ENCODE measurements at places on chromosomes 12 and 14.

- no peak for DNase-seq
These were observed 6.9 kb upstream of the TCL1B start for GRCh38 chr14:95679148-95679815.

DNA sequence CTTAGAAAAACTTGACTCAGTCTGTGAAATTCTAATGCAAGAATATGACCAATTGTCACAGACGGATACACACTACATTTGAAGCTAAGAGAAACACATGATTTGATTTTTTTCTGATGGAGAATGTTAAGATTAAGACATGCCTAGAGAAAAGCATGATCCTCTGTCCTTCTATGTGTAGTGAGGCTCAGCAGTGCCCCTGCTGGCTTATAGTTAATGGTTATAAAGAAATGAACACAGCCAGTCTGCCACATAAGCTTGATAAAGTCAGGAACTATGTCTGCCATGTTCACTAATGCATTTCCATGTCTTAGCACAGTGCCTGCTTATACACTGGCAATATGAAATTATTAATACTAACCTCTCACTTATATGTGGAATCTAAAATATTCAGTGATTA, 168.1 kb upstream of the DAAM1 start:
- peak; percentile 53 for DNase-seq

GRCh38 chr12:73677520-73678291, 859.9 kb upstream of the ATXN7L3B start:
- DNase-seq = no peak

GRCh38 chr12:52349196-52349595, 18.1 kb downstream of the KRT85 start:
- DNase-seq = no peak

- no peak for DNase-seq
These were observed 40.6 kb upstream of the RPH3A start for GRCh38 chr12:112750971-112751370.

- no peak for DNase-seq
These were observed 21.7 kb downstream of the COA8 start for GRCh38 chr14:103584326-103584915.

DNA sequence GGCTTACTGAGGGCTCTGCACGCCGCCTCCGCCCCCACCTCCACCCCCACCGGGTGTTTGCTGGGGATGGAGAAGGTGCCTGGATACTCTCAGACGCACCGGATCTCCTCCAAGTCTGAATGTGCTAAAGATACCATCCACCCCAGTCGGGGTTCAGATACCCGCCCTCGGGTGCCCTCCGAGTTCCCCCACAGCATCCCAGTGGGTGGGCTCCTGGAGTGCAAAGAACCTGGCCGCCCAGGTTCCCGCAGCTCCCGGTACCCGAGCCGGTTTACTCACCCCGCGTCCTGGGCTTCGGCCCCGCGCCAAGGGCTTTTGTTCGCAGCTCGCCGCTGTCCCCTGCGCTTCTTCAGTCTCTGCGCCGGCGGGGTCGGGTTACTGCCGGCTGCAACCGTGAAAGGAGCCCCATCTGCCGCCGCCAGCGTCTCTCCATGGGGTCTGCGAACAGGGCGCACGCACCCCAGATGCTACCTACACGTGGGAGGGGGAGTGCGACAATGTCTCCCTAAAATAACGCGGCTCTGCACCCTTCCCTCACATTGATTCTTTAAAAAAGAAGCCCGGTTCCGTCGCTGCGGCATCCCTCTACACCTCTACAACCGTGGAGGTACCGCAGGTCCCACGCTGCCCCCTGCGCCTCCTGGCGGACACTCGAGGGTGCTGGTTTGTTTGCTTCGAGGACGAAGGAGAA, at the start of gene CCDC177:
Gene CCDC177 (minus strand): TSS at position 609 of the 691 bp plus-strand sequence. CDS start 1,249 bp downstream, outside the sequence.
- DNase-seq = peak; percentile 95

DNA sequence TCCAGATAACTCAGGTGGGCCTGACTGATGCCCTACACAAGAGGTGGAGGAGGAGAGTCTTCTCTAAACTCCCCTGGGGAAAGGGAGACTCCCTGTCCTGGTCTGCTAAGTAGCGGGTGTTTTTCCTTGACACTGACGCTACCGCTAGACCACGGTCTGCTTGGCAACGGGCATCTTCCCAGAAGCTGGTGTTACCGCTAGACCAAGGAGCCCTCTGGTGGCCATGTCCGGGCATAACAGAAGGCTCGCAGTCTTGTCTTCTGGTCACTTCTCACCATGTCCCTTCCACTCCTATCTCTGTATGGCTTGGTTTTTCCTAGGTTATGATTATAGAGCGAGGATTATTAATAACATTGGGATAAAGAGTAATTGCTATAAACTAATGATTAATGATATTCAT, 965.5 kb downstream of the TMEM121 start:
- no peak for DNase-seq

DNA sequence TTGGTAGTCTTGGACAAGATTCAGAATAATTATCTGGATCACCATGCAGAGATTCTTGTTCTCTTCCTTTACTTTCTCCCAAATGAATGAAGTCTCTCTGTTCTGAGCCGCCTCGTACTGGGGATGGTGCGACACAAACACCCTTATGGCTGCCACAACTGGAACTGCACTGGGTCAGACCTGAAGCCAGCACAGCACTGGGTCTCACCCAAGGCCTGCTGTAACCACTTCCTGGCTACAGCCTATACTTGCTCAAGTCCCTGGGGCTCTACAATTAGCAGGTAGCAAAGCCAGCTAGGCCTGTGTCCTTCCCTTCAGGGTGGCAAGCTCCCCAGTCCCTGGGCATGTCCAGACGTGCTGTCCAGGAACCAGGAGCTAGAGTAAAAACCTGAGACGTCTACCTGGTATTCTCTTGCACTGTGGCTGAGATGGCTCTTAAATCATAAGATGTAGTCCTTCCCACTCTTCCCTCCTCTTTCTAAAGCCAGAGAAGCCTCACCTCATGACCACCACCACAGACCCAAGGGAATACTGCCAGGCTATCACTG, 27.6 kb downstream of the IFNG start:
- DNase-seq = no peak

Data from HTR-8/SVneo (cell line).